ENCODE measurements at places on chromosomes 4 and X.

DNA sequence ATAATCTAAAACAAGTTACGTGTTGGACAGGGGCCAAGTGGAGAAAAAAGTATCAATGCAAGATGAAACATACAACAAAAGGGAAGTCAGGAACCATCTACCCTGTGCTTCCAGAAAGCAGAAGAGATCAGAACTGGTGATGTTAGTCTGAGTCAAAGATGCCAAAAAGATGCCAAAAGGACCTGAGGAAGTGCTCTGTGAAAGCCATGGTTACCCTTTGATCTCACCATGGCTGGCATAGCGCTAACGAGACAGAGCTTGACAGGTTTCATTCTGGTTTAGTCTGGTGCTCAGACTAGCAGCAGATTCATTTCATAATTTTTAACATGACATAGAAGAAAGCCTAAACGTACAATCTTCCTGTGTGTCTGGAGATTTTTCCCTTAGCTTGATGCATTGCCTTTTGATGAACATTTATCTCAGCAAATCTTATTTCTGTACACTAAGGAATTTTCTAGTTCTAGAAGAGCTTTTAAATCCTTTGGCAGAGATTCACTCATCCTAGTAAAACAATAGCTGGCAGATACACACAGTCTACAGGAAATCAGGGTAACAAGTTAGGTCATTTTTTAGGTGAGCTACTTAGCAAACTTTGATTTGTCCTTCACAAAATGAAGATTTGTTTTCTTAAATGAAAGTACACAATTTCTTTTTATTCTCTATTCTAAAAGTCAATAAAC, 87.7 kb downstream of the COL25A1 start:
- no peak for DNase-seq

- no peak for DNase-seq
Measured at GRCh38 chr4:115366390-115366789, 253.0 kb upstream of the NDST4 start.

GRCh38 chr4:174318829-174319764, 35.4 kb downstream of the CEP44 start:
- DNase-seq: no peak

DNA sequence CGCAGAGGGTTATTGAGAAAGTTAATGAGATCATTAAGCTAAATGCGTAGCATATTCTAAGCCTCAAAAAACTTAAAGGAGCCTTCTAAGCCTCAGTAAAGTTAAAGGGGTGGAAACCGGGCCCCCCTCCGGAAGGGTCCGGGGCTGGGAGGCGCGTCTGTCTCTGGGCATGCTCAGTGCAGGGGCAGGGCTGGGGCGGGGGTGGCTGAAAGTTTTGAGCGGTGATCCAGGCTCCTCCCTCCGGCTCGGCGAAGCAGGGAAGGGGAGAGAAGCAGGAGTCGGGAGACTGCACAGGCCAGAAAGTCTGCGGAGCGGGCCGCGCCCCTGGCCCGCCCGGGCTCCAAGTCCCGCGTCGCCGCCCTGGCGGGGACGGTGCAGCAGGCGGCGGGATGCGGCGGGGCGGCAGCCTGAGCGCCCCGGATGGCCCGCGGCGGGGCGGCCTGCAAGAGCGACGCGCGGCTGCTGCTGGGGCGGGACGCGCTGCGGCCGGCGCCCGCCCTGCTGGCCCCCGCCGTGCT, at the start of gene EVC:
Gene EVC (plus strand): TSS at position 241 of the 518 bp plus-strand sequence. CDS start 180 bp downstream, at position 421.
- peak; percentile 85 for DNase-seq

DNA sequence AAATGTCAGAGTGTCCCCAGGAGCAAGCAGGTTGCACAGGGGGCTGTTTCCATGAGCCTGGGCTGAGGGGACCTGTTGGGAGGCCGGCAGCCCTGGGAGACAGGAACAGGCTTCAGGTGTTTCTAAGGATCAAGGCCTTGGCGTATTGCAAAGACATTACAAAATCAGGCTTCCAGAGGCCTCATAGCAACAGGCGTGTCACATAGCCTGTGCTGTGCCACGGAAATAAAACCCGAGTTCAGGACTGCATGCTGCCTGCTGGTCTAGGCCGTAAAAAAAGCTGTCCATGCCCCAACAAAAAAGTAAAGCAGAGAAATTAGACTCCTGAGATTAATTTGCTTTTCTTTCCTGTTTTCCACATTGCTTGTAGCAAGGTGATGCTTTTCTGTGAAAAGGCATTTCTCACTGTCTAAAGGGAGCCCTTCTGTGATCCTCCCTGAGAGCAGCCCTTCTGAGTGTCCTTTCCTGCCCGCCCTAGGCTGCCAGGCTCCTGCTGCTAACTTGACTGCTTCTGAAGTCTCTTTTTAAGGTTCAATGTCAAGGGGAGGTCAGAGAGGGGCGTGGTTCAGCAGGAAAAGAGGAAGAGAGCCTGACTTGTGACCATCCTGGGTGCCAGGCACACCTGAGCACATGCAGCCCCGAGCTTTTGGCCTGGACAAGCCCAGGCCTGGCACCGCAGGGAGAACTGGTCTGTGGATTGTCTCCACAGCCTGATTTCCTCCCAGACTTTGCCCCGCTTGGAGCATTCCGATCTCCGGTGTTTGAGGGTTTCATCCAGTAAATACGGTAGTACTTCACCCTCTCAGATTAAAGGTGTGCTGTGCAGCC, 21.3 kb downstream of the SHROOM2 start:
- no peak for DNase-seq

- no peak for DNase-seq
Measured at GRCh38 chrX:10984213-10984612, 126.9 kb upstream of the HCCS start.

DNA sequence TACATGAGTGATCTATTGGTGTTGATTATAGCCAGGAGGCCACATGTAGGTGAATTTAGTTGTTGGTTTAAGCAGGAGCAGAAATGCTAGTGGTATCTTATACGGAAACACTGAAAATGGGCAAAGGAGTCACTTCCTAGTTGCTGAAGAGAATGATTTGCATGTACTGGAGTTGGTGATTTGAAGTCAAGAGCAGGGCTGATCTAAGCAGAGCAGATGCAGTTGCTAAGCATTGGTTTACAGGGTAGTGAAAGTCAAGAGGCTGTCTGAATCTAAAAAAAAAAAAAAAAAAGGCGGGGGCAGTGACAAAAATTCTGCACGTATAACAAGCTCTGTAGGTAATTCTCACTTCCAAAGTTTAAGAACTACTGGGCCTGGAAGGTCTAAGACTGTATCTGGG, 90.4 kb upstream of the HPRT1 start:
- DNase-seq: no peak

DNA sequence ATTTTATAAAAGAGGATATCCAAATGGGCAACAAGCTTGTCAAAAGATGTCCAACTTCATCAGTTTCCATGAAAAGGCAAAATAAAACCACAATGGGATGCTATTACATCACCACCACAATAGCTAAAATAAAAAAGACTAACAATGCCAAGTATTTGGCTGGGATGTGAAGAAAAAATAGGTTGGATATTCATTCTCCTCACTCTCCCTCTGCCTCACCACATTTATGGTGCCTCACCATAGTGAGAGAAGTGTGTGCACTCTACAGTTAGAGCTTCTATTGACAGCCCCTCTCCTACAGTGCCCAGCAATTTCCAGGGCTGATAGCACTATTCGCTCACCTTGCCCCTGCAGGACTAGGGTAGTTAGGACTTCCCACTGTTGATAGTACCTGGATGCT, 25.5 kb downstream of the VEGFC start:
- DNase-seq: no peak

DNA sequence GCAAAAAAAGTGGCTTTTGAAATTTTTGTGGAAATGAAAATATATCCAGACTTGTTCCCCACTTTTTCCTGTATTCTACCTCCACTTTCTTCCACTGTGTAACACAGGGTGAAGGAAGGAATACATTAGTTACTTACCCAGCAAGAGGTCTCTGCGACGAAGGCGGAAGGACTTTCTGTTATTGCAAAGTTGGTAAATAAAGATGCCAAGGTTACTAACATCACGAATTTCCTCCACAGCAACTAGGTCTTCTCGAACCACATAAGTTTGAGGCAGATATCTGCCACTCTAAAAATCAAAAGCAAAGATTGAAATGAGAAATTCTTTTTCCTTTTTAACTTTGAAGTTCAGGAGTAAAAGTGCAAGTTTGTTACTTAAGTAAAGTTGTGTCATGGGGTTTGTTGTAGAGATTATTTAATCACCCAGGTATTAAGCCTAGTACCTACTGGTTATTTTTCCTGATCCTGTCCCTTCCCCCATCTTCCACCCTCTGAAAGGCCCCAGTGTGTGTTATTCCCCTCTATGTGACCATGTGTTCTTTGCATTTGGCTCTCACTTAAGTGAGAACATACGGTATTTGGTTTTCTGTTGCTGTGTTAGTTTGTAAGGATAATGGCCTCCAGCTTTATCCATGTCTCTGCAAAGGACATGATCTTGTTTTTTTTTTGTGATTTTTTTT, 5.8 kb downstream of the ITM2A start:
- DNase-seq: no peak

- DNase-seq: no peak
Measured at GRCh38 chr4:14918336-14918735, 83.9 kb upstream of the CPEB2 start.

GRCh38 chrX:40887476-40887875, 152.1 kb upstream of the MED14 start:
- DNase-seq: no peak

GRCh38 chr4:100849319-100849718, 331.5 kb upstream of the EMCN start:
- DNase-seq: no peak

DNA sequence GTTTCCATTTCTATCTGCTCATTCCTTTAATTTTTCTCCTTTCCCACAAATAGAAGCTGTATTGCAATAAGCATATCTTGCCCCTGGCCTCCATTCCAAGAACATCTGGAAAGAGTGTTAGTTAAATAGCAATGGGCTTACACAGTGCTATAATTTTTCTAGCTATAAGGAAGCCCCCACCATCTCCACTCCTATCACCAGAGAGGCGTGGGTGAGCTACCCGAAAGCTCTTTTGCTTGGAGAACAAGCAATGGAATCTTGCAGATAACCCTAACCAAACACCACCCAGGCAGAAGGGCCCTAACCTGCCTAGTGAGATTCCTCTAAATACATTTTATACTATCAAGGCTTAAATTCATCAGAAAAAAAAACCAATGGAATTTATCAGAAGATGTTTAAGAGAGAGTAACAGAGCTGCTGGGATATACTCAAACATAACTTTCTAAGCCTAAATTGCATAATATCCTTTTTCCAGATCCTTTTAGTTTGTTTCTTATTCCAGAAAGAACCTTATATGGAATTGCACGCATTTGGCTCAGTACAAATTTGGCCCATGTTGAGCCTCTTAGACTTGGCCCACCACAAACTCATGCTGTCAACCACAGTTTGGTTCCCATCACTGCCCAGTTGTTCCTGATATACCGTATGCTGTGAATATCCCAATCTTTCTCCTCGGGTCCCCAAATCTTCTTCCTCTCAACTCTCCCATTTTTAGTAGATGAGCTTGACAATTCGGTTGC, 91.6 kb upstream of the PLAC1 start:
- no peak for DNase-seq

- DNase-seq: no peak
Measured at GRCh38 chr4:76657443-76657842, 222.4 kb downstream of the SHROOM3 start.

DNA sequence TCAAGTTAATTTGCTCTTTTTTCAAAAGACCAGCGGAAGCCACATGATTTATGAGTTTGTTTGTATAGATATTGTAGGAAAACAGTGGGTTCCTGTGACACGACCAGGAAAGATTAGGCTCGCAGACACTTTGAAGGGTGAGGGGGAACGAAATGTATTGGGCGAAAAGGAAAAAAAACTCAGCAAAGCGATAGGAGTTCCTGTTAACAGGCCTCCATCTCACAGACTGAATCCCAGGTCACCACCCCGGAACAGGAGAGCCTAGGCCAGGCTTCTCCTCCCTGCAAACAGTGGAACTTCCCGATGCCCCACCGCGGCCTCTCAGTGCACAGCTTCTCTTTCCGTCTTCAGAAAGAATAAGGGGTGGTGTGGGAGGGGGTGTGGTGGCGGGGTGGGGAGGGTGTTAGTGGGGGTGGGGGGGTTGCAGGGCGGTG, 181.8 kb upstream of the GPRIN3 start:
- DNase-seq: no peak

DNA sequence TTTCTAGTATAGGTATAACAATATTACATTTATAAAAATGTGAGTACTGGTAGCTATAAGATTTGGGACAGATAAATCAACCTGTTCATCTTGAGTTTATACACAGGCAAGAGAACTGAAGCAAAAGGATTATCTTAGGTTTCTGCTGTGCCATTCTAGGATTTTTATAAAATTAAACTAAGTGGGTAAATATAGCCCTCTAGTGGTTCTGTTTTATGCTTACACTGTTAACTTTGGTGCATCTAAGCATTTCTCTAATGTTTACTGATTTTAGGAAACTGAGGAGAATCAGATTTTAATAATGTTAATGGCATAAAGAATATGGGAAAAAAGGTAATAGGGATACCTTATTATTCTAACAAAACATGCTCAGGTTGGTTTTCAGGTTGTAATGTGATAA, 1.1 kb upstream of the RRH start:
- no peak for DNase-seq

DNA sequence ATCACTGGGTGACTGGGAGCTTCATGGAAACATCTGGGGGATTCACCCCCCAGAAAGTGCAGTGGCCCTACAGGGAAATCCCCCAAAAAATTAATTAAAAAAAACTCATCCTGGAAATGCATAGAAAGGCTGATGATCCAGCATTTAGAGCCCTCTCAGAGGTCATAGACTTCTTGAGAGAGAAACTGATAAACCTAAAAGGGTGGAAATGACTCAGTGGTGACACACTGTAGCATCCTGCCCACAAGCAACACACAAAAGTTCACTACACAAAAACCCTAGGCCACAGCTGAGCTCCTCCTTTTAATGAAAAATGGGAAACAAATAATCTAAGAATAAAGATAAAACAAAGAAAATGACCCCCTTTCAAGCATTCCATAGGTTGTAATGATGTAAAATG, 911.5 kb downstream of the GLUD2 start:
- no peak for DNase-seq

GRCh38 chr4:544386-545105, 31.5 kb downstream of the TMEM271 start:
- DNase-seq: no peak

DNA sequence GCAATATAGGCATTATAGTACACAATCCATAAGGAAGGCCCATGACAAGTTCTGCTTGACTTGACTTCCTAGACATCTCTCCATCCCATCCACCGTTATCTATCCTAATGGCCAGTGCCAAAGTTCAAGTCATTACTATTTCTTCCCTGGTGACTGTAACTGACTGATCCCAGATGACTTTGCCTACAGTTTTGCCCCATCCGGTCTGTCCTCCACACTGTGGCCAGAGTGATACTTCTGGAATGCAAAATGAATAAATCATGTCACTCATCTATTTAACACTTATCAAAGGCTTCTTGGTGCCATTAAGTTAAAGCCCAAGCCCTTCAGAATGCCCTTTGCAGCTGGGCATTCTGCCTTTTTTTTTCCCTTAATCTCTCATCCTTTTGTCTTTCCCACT, 130.8 kb downstream of the PPARGC1A start:
- DNase-seq: no peak

DNA sequence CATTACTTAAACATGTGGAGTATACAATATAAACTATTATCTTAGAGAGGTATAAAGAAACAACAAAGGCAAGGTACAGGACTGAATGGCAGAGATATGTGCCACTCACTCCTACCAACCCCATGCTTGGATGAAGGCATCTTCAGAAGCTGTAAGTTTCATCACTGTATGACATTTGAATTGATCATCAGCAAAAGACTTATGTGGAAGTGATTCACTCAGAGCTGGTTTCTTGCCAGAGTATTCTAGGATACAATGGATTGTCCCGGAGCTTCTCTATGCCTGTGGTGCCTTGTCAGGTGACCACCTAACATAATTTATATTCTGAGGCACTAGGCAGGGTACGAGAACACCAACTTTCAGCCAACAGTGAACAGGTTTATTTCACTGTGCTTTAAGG, 392.2 kb downstream of the PPP1R2C start:
- no peak for DNase-seq

Data from ecto neural progenitor cell (in vitro differentiated cells).